ENCODE measurements at places on chromosomes 3 and 15.
A peak's percentile ranks its signal among the peaks of the same experiment; 100 is the strongest.

GRCh38 chr15:72778796-72779195 is 4.8 kb downstream of the ADPGK start:
- no peak for DNase-seq

- DNase-seq = no peak
Measured at GRCh38 chr3:6326771-6327170, 534.1 kb upstream of the GRM7 start.

DNA sequence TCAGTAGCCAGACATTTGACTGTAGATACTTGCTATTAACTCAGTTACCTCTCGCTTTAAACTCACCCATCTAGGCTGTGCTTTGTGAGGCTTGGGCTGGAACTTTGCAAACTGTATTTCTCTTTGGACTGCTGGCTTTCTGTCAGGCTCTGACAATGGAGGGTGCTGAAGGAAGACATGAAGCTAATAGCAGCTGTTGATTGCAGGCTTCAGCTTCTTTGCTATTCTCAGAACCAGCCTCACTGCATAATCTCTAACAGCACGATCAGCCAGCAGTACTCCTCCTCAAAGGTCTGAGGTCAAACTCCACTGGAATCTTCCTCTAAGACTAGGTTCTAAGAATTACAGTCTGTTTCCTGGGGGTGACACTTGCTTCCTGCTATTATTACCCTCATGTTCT is 295.6 kb downstream of the ZBBX start:
- no peak for DNase-seq

- no peak for DNase-seq
Measured at GRCh38 chr15:31089368-31090047, 12.0 kb downstream of the TRPM1 start.

- no peak for DNase-seq
Measured at GRCh38 chr3:59234884-59235633, 185.2 kb upstream of the CFAP20DC start.

- DNase-seq = peak; percentile 5
Measured at GRCh38 chr3:106025151-106025722, 156.4 kb upstream of the CBLB start.

GRCh38 chr3:153910387-153910786 is 210.8 kb upstream of the ARHGEF26 start:
- DNase-seq = no peak

DNA sequence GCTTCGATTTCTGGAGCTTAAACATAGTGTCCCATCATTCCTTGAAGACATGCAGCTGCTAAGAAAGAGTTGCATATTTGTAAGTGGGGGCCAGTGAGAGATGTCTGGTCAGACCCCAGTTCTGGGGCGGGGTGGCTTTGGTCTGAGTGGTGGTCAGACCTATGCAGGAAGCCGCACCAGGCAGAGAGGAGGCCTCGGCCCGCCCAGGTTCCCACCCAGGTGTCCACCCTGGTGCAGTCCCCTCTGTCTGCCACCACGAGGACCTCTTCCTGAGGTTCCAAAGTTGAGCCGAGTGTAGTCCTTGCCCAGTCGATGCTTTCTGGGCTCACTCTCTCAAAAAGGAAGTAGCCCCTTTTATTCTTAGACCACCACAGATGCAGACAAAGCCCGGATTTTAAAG is 122.6 kb upstream of the DLG1 start:
- no peak for DNase-seq

DNA sequence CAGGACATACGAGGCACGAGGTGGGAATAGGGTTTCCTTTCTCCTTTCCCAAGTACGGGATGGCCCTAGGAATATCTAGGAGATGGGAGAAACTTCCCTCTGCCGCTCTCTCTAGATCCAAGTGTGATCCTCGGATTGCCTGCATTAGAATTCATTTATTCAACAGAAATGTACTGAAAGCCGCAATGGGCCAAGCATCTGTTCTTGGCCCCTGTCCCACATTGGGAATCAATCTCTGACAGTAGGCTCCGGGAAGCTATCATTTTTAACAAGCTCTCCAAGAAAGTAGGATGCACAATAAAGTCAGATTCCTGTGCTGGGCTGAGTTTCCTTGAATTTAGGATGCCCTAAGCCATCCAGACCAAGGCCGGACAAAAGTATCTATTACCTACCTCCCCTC is 37.2 kb upstream of the CA12 start:
- DNase-seq = no peak

Measured in GM03348 (cell line).